ENCODE measurements at places on chromosomes 4 and X.

DNA sequence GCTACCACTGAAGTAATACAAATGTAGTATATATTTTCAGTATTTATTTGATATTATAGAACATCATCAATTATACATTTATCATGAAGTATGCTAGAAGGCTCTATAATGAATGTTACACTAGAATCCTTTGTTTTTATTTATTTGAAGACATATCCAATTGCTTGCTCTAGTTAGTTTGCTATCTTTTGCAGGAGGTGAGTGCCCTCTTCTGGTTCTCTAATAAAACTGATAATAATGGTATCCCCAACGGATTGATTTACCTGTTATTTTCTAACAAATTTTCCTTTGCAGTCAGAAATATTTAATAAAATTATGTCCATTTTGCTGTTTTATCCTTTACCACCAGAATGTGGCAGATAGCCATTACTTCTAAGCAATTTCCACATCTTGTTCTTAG lies 274.3 kb upstream of the TACR3 start:
- no peak for DNase-seq

GRCh38 chrX:10077425-10078188 lies 79.2 kb upstream of the CLCN4 start:
- DNase-seq, result no peak

GRCh38 chrX:74195120-74195519 lies 108.9 kb upstream of the ZCCHC13 start:
- no peak for DNase-seq

DNA sequence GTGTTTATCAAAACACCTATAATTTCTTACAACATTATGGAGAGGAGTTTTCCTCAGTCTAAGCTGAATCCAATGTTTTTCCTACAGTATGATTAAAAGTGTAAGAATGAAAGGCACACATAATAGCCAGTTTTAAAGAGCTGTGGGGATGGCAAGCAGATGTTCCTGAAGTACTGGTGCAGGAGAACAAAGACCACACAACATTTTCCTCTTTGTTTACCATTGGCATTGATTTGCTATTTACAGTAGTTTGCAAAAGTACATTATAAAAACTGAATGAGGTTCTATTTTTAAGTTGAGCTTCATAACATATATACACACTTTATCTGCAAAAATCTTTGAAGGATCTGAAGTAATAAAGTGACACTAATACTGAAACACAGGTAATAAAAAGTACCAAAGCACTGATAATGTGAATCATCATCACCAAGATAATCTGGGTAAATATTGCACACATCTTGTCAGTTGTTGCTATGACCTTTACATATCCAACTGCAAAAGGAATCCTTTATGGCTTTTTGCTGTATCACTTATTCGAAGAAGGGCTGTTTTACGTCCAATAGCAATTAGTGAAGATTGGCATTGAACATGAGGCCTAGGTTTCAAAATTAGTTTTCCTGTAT lies 22.5 kb downstream of the TCEAL1 start:
- no peak for DNase-seq

DNA sequence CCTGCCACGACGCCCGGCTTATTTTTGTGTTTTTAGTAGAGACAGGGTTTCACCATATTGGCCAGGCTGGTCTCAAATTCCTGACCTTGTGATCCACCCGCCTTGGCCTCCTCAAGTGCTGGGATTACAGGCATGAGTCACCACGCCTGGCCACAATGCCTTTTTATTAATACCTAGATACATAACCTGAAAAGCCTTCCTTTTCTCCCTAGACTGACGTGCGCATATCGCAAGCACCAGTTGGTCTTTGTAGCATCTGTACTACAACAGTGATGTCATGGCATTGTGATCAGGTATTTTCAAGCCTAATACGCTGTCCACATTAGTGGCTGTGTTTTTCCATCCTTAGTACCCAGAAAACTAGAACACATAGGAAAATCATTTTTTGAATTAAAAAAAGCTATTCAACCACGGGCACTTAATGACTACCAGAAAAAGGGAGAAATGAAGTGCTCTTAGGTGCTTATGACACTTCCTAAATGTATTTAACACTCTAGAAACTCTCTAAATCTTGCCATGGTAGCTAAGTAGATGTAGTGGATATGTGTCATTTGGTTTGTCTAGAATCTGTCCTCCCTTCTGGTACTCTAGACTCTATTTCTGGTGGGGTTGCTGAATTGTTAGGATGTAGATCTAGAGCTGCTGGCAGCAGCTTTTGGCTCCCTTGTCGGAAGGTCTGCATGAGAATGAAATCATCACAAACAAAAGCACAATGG lies 707.8 kb downstream of the STIM2 start:
- no peak for DNase-seq

Data from hippocampal formation (tissue), 2 donors.